Forelimb muscle (tissue), 1 donor: ENCODE measurements at places on chromosomes 2 and 18. TPM values are rescaled to one million over a fixed set of nuclear protein-coding genes. Genes with fewer than 3 reads are reported as not detected.

GRCh38 chr18:64562651-64563050, 413.8 kb upstream of the LINC00305 start:
- DNase-seq, result no peak

DNA sequence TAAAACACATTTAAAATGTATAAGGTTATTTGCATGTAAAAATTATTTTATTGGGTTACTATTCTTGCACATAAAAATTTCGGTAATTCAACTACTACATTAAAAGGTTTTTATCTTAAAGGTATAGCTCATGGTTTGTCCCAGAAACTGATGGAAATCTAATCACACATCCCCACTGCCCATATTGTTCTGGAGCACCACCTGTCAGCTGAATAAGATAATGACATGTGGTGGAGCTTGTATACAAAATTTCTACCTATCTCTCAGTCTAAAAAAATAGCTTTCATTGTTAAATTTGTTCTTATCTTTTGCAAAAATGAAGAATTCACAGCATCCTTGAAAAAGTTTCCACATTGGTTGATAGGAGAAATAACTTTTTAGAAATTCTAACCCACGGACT, 18.3 kb downstream of the ERBB4 start:
- DNase-seq, result no peak

DNA sequence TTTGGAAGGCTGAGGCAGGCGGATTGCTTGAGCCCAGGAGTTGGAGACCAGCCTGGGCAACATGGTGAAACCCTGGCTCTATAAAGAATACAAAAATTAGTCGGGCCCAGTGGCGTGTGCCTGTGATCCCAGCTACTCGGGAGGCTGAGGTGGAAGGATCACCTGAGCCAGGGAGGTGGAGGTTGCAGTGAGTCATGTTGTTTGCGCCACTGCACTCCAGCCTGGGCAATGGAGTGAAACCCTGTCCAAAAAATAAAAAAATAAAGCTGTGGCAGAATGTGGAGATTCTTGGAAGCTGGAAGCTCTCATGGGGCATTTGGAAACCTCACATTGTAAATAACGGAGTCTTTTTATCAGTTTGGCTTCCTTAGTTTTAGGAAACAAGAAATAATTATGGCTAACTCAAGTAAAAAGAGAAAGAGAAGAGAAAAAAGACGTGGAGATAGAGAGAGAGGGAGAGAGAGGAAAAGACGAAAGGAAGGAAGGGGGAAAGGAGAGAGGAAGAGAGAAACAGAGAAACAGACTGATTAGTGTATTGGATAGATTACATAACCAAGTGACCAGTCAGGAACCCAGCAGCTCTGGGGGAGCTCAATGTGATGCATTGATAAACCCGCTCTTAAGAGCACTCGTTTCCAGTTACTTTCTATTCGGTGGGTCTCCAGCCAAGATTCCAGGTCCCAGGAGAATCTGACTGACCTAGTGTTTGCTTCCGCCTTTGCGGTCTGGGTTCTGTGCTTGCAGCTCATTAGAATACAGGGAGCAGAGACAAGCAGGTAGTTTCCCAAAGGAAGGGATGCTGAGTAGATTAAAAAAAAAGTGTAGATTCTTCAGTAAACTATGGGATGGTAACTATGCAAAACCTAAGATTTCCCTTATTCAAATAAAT, 1.1 kb upstream of the SPAST start:
- peak; percentile 48 for DNase-seq

GRCh38 chr2:207467716-207468347, 61.9 kb upstream of the CREB1 start:
- no peak for DNase-seq

DNA sequence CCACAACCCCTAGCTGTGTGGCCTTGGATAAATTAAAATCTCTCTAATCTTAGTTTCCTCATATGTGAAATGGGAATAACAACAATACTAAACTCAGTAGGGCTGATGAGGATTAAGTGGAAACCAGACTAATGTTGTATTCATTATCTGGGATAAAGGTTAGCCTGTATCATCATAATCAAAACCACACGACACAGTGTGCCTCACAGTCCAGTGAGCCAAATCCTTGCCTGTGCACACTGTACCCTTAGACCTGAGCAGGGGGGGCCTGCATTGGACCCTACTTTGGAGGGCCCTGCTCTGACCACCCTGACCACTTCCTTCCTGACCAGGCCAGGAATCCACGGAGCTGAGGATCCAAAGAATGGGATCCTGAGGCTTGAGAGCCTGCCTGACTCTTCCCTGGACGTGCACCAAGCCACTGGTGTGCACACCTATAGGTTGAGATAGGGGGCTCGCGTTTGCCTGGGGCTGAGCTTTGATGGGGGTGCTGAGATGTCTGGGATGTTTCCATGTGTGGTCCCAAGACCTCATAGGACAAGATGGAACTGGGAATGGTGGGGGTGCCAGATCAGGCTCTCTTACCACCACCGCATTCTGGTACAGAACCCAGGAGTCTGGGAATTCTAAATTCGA, 69.7 kb downstream of the TGOLN2 start:
- DNase-seq, result no peak

DNA sequence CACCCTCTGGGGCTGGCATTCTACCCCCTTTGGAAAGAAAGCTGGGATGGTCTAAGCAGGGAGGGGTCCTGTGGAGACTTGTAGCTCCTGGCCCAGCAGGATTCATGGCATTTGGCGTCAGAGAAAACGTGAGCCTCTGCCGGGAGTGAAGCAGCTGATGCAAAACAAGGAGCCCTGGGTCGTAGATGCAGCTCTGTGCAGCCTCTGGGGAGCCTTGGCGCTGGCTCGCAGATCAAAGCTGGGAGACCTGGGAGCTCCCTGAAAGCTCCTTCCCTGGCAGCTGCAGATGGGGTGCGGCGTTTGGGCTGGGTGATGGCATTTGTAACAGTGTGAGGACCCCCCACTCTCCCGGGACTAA, 148.3 kb downstream of the KLHL29 start:
- DNase-seq, result no peak

CCDC142 gene
- polyA plus RNA-seq, result 9.9 TPM

GRCh38 chr2:88265352-88266303, 95.5 kb downstream of the THNSL2 start:
- no peak for DNase-seq

DNA sequence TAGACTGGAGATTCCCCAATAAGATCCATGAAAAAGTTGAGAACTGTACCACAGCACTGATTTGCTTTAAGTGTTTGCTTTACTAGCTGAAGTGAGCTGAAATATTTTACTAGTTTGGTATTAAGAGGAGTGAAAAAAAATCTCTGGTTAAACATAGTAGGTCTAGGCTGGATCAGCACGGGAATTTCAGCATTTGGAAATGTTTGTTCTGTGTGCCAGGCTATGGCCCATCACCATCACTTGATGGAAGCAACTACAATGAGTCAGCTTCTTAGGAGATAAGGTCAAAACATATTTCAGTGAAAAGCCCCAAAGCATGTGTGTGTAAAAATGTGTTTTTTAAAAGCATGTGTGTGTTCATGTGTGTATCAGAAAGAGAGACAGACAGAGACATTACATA, 131.4 kb upstream of the DNMT3A start:
- DNase-seq, result no peak

SATB2 gene
- polyA plus RNA-seq, result 2.4 TPM

CYTIP gene
- 0.62 TPM for polyA plus RNA-seq

DNA sequence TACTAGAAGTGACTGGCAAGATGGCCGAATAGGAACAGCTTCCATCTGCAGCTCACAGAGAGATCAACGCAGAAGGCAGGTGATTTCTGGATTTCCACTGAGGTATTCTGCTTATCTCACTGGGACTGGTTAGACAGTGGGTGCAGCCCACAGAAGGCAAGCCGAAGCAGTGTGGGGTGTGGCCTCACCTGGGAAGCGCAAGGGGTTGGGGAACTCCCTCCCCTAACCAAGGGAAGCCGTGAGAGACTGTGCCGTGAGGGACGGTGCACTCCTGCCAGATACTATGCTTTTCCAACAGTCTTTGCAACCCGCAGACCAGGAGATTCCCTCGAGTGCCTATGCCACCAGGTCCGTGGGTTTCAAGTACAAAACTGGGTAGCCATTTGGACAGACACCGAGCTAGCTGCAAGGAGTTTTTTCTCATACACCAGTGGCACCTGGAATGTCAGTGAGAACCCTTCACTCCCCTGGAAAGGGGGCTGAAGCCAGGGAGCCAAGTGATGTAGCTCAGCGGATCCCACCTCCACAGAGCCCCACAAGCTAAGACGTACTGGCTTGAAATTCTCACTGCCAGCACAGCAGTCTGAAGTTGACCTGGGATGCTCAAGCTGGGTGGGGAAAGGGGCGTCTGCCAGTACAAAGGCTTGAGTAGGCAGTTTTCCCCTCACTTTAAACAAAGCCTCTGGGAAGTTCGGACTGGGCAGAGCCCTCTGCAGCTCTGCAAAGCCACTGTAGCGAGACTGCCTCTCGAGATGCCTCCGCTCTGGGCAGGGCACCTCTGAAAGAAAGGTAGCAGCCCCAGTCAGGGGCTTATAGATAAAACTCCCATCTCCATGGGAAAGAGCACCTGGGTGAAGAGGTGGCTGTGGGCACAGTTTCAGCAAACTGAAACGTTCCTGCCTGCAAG, 40.1 kb downstream of the PLEK start:
- DNase-seq, result no peak

IL36B gene
- polyA plus RNA-seq, result not detected

- DNase-seq, result peak; percentile 62
These were observed 106.9 kb upstream of the ITGB6 start for GRCh38 chr2:160306985-160307384.

DNA sequence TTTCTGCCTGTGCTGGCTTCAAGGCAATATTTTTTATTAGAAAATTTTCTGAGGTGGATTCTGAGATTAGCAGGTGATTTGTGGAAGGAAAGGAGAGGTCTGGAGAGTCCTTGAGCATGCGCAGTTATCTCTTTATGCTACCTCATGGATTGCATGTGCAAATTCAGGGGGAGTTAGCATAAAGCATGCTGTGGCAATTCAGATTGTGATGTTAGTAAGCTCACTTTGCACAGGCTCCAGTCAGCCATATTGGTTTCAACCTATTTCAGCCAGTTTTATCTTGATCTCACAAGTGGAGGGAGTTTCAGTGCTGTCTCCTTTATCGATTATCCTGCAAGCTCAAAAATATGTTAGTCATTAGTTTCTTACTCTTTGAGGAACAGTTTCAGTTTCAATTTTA, 2012.3 kb upstream of the PIK3C3 start:
- no peak for DNase-seq

DNA sequence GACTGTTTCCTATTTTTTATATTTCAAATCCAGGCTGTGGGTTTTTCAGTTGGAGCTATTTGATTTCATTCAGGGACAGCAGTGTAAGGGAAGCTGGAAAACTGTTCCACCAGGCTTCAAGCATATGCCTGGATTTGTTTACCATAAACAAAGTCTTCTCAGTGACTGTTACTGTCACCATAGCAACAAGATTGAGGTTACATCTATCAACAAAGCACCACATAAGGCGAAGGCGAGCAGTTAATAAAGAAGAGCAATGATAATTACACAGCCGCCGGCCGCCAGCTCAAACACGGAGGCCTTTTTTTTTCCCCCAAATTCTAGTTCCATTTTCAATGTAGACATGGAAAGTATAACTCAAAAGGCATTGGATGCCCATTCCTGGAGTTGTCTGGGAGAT, 553.7 kb upstream of the SYT4 start:
- peak; percentile 48 for DNase-seq

DNA sequence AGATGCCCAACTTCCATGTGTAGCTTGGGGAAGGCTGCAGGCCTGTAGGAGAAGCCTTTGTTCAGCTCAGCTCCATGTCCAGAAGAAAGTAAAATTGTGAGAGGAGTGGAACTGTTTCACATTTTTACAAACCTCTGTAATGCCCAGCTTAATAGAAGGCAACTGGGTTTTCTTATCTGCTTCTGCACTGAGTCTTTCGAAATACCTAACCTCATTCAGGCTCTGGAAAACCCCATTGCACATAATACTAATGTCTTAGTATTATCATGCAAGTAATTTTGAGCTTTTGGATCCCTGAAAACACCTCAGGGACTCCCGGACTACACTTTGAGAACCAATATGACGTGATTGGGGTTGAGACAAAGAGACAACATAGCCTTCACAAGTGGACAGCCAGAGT, 5.8 kb downstream of the SMIM21 start:
- DNase-seq, result no peak

DNA sequence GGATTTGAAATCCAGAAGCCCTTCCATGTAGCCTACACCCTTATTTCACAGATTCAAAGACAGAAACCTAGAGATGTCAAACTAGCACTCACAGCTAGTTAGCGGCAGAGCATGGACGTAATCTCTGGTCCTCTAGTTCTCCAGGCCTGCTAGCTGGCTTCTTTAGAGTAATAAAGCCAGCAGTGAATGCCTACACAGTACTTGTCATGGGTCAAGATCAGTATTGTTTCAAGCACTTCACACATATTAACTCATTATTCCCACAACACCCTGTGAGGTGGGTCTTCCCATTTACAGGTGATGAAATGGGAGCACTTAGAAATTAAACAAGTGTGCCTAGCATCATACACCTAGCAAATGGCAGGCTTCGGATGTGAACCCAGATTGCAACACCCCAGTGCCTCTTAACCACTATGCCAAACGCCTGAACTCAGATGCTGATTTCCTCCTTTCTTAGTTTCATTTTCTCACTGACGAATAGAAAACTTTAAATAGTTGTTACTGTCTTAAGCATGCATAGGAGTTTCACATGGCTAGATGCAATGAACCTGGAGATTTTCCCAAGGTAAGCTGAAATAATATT, 14.5 kb upstream of the ZBTB14 start:
- DNase-seq, result no peak

DNA sequence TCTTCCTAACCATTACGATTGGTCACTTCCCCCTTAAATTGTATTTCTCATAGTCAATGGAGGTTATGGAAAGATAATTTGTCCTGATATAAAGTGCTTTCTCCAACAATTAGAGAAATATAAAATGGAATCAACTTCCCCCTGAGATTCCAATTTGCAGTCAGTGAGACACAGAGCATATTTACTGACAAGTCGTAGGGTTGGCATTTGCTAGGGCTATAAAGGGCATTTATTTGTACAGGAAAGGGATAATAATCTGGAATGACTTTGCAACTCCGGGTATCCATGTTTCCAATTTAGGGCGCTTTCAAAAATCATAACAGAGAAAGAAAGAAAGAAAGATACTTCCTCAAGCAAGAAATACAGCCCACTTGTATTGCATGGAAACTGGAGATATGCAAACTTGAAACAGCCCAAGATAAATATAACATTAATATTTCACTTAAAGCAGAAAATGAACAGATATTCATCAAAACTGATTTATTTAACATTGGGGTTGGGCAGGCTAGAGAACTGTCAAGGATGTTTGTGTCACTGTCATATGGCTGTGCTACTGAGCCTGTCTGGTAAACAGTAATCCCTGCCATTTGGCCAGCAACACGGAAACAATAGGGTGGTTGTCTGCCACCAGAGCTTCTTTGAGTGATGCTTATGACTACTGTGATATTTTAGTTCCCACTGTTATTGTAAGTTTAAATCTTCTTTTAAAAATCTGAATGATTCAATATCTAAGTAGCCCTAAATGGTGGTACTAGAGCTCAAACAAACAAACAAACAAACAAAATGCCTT, 621.8 kb downstream of the LRP1B start:
- no peak for DNase-seq

GRCh38 chr2:71586471-71586870, 133.1 kb downstream of the DYSF start:
- no peak for DNase-seq

GBX2 gene
- not detected for polyA plus RNA-seq
